Activated CD4-positive, CD25-positive, alpha-beta regulatory T cell (primary cell): ENCODE measurements at places on chromosomes 3 and 15.

GRCh38 chr3:80770106-80771074 lies 991.1 kb downstream of the GBE1 start:
- no peak for DNase-seq

- no peak for DNase-seq
Measured at GRCh38 chr3:30577788-30578187, 28.6 kb upstream of the TGFBR2 start.

DNA sequence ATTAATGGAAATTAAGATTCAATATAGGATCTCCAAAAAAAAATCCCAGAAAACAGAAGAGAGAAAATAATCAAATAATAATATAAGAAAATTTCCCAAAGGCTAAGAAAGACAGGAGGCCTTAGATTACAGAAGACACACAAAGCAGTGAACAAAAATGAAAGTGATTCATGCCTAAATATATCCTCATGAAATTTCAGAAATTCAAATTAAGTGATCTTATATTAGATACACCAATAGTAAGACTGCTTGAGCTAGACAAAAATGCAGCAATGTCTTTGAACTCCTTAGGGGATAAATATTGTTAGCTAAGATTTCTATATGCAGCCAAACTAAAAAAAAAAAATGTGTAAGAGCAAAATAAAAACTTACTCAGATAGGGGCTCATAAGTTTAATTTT lies 44.6 kb upstream of the ARPP21 start:
- DNase-seq = no peak

GRCh38 chr3:22836131-22836530 lies 367.0 kb upstream of the UBE2E2 start:
- DNase-seq = no peak

DNA sequence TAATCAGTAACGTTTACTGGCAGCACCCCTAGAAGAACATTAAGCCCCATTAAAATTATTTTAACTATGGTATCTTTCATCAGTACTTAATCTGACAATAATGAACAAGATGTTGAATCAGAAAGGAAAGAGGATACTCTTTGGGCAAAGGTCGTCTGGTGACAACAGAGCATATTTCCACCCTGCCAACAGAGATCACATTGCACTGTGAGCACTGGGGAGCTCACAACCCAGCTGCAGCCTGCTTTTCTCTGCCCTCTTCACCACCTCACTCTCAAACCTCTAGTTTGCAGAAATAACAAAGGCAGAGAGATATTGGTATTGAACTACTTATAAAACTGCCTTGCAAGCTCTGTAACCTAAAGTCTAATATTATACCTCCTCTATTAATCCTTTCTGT lies 130.0 kb downstream of the FBN1 start:
- DNase-seq = no peak

DNA sequence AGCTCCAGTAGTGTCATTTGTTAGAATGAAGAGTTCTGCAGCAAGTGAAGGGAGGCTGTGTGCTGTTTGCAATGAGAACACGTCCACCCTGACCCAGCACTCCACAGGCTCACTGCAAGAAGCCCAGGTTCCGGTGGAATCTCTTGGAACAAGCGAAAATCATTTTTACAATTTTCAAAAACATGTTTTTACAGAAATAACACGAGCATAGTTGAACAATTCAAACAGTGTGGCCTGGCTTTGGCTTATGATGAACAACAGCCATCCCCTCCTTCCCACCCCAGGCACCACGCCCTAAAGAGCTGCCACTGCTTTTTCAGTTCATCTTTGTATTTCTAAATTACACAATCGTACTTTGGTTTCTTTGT lies 59.5 kb upstream of the KY start:
- DNase-seq = no peak

DNA sequence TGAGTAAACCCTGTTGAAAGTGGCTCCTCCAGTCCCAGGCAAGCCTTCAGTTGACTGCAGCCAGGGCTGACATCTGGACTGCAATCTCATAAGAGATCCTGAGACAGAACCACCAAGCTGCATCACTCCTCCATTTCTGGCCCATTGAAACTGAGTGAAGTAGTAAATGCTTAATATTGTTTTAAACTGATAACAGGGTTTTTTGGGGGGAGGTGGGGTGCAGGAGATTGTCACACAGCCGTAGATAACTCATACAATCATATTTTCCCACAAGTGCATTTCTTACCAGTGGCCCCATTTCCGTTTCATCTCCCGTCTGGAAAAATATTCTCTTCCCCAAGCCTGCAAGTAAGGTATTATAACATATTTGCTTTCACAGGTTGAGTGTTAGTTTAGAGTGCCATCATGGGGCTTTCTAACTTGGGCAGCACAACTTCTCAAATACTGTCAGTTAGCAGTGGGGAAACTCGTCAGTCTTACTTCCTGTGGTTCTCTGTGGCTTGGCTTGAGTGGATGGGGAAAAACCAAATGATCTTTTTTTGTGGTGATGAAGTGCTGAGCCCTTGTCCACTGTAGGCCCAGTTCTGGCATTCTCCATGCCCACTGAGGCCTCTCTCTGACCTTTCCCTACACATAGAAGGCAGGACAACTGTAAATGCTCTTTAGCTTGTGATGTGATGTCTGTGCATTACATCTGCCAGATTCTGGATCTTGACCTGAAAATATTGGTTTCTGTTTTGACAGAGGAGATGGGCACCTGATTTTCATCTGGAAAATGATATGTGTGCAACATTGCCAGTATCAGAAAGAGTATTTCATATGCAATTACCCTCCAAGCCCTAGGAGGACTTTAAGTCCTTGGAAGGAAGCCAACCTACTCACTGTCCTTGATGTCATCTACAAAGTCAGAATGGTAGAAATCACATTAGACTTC lies 90.1 kb upstream of the BHLHE40 start:
- no peak for DNase-seq

- DNase-seq = no peak
Measured at GRCh38 chr3:50819882-50820281, 145.2 kb downstream of the DOCK3 start.

DNA sequence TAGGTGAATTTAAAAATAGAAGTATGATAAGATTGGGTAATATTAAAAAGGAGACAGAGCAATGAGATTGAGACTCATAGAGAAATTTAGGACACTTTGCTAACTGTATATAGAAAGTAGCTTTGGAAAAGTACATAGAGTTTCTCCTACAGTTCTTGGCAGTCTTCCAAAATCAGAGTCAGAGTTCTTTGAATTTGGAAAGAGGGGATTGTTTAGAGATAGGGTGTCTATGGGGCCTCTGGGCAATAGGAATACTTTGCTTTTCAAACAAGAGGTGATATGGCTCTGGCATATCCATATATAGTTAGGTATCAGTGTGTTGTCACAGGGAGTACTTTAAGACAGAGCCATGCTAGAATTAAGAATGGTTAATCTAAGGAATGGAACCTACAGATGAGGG lies 477.1 kb upstream of the KCNMB2 start:
- DNase-seq = no peak

GRCh38 chr15:40358471-40359353 lies 693 bp downstream of the DISP2 start:
- DNase-seq = no peak

GRCh38 chr3:48219543-48219942 lies 3.8 kb upstream of the CAMP start:
- DNase-seq = no peak

GRCh38 chr3:124582196-124582595 lies 148.1 kb upstream of the UMPS start:
- DNase-seq = no peak

- DNase-seq = no peak
Measured at GRCh38 chr3:35523838-35524237, 115.5 kb upstream of the ARPP21 start.

GRCh38 chr3:127804141-127804540 lies 18.2 kb downstream of the MGLL start:
- DNase-seq = no peak

DNA sequence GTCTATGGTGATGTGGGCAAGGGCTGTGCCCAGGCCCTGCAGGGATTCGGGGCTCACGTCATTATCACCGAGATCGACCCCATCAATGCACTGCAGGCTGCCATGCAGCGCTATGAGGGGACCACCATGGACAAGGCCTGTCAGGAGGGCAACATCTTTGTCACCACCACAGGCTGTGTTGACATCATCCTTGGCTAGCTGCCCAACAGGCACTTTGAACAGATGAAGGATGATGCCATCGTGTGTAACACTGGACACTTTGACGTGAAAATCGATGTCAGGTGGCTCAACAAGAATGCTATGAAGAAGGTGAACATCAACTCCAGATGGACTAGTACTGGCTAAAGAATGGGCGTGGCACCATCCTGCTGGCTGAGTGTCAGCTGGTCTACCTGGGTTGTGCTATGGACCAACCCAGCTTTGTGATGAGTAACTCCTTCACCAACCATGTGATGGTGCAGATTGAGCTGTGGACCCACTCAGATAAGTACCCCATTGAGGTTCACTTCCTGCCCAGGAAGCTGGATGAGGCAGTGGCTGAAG lies 6.1 kb upstream of the USP8 start:
- DNase-seq = no peak

- no peak for DNase-seq
Measured at GRCh38 chr3:136114421-136114820, 81.7 kb downstream of the MSL2 start.

- no peak for DNase-seq
Measured at GRCh38 chr15:98398056-98398455, 250.3 kb upstream of the IGF1R start.

GRCh38 chr3:40780291-40780924 lies 255.6 kb downstream of the ZNF621 start:
- no peak for DNase-seq

DNA sequence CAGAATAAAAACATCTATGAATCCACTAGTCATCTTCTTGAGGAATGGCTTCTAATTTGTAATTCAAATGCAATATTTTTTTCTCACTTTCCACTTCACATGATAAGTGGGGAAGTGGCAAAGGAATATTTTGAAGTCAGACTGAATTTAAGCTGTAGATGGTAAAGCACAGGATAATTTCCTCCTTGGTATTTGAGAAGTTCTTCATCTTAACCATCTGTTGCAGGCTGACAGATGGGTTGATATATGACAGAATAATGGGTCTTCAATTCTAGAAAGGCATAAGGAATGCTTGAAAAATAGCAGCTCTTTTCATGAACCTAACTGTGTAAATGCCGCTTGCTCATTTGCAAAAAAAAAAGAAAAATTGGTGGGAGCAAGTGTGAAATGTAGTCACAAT lies 66.5 kb upstream of the SNTN start:
- DNase-seq = no peak

GRCh38 chr3:75140904-75141615 lies 523.1 kb upstream of the FRG2C start:
- no peak for DNase-seq

DNA sequence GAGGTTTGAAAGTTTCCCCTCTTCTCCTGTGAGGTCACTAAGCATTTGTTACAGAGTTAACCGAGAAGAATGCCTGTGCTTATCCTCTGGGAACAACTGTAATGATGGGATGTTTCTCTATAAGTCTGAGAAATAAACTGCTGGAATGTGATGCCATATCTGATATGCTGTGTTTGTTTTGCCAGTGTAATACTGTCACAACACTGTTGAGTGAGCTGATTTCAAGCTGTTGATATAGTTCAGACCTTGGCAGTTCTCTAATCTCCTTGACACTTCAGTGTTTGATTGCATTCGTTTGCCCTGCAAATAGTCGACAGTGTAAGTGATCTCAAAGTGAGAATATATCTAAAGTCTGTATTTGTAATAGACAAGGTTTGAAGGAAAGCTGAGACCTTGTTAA lies 73.3 kb downstream of the PTPRG start:
- no peak for DNase-seq

DNA sequence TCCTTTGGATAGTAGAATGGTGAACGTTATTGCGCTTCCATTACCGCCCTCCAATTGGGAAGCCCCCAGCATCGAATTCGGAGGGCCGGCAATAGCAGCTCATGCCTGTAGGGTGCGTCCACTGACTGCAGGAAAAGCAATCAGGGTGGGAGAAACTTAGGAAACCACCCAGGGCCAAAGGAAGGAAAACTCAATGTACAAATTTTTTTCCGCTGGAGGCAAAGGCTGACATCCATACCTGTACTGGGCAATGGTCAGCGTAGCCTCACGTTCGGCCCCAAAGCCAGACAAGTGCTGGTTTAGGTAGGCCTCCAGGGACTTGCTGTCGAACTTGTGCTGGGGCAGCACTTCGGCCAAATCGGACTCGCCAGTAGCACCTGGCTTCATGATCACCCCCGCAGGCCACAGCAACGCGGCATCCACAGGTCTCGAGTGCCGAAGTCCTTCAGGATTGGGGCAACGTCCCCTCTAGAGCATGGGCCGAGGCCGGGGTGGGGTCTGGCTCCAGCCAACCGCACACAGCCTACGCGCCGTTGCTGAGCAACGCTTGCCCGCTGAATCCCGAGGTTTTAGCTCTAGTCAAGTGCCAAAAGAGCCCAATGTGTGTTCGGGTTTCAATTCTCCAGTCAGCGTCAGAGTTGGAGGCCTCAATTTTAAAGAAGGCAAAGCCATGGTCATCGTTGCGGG lies at the start of gene ACAD11:
TSS of gene ACAD11 (minus strand) at position 445 of the 687 bp plus-strand sequence. CDS start at position 387, 58 bp downstream.
- DNase-seq = peak; percentile 4

GRCh38 chr3:23331141-23331935 lies 128.2 kb downstream of the UBE2E2 start:
- no peak for DNase-seq

DNA sequence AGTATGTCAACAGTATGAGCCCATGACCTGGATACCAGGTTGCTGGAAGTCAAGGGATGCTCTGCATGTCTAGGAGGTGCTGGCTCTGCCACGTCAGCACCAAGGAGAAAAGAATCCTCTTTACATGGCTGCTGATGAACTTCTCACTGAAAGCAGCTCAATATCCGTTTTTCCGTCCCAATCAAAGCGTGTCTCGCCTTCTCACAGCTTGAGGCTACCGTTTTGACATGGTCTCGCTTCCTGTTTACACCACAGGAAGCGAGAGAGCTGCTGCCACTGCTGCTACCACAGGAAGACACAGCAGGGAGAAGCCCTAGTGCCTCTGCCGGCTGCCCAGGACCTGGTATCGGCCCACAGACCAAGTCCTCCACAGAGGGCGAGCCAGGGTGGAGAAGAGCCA lies 27.3 kb downstream of the STARD5 start:
- DNase-seq = peak; percentile 56

- no peak for DNase-seq
Measured at GRCh38 chr3:69913422-69913821, 86.1 kb upstream of the SAMMSON start.

DNA sequence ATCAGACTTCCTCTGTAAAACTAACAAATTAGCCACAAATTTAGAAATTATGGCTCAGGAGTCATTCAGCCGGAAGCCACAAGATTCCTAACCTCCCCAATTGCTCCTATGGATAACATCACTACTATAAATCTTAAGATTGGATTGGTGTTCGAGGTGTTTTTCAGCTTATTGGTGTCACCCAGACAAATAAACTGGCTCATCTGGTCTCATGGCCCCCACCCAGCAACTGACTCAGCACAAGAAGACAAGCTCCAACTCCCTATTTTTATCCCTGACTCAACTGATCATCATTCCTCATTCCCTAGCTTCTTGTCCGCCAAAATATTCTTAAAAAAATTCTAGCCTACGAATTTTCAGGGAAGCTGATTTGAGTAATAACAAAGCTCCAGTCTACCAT lies 135.1 kb upstream of the STRIT1 start:
- DNase-seq = no peak

DNA sequence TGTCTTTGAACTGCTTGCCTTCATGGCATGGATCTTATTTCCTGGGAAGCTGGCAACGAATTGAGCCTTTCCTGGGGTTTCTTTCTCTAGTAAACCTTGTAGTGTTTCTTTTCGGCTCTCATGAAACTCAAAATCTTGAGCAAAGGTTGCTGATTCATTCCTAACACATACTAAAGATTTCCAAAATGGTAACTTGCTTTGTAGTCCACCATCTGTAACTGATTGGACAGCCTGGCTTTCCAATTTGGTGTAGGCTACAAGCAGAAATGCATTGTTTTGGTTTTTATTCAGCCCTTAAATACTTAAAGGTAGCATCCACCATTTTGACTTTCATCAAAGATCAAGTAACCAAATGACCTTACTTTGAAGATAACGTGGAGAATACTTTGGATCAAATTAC lies 38.1 kb downstream of the LRTM1 start:
- no peak for DNase-seq
